Nucleus accumbens (tissue), 56 donors: ENCODE measurements at places on chromosomes 6 and 20.

DNA sequence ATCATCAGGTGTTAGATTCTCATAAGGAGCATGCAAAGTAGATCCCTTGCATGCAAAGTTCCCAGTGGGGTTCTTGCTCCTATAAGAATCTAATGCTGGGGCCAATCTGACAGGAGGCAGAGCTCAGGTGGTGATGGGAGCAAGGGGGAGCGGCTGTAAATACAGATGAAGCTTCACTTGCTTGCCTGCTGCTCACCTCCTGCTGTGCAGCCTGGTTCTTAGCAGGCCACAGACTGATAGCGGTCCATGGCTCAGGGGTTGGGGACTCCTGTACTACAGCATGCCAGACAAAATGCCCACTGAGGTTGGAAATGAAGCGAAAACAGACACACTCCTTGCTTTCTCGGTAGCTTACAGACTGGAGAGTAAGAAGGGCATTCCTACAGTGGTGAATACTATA is 386.8 kb downstream of the PLCB1 start:
- DNase-seq = no peak

GRCh38 chr20:45017281-45017680 is 51.0 kb downstream of the STK4 start:
- DNase-seq = no peak

GRCh38 chr6:56581296-56581925 is 61.3 kb downstream of the DST start:
- no peak for DNase-seq

DNA sequence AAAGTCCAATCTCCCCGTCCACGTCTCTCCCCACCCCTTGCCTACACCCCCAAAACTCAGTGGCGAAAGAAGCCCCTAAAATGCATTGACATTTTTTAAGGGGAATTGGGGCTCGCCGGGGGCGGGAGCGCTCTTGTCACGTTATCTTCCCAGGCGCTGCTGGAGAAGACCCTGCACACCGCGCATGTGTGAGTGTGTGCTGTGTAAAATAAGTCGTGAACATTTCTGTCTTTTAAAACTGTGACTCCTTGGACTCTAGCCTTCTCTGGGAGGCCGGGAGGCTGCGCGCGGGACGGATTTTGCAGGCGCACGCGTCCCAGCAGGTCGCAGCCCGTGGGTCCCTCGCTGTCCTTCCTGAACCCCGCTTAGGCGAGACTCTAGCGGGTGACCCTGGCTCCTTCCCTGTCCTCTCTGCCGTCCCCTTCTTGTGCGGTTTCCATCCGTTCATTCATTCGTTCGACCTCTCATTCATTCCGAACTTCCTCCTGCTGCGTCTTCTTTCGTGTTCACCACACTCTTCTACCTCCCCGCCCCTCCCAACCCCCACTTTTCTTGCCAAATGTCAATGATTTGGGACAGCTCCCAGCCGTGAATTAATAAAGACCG is 2.2 kb downstream of the NRN1 start:
- DNase-seq = no peak

- DNase-seq = no peak
These were observed at the start of gene ADAM33 for GRCh38 chr20:3681931-3682781. Gene ADAM33, minus strand, starts transcription at chr20:3682010. Its CDS starts 6 bp downstream, at chr20:3682004.

GRCh38 chr6:85464260-85464644 is 14.4 kb downstream of the NT5E start:
- DNase-seq = no peak

- no peak for DNase-seq
These were observed 140.5 kb upstream of the ATXN1 start for GRCh38 chr6:16901782-16902181.

GRCh38 chr6:12249541-12250382 is 40.4 kb upstream of the EDN1 start:
- no peak for DNase-seq
